Daoy (cell line): ENCODE measurements at places on chromosomes 12 and 14. TPM values are rescaled to one million over a fixed set of nuclear protein-coding genes. Genes with fewer than 3 reads are reported as not detected.

GRCh38 chr14:38098074-38098836 lies 109.4 kb upstream of the SSTR1 start:
- no peak for DNase-seq

- peak; percentile 46 for DNase-seq
Measured at GRCh38 chr14:55399852-55400251, 11.8 kb downstream of the ATG14 start.

DNA sequence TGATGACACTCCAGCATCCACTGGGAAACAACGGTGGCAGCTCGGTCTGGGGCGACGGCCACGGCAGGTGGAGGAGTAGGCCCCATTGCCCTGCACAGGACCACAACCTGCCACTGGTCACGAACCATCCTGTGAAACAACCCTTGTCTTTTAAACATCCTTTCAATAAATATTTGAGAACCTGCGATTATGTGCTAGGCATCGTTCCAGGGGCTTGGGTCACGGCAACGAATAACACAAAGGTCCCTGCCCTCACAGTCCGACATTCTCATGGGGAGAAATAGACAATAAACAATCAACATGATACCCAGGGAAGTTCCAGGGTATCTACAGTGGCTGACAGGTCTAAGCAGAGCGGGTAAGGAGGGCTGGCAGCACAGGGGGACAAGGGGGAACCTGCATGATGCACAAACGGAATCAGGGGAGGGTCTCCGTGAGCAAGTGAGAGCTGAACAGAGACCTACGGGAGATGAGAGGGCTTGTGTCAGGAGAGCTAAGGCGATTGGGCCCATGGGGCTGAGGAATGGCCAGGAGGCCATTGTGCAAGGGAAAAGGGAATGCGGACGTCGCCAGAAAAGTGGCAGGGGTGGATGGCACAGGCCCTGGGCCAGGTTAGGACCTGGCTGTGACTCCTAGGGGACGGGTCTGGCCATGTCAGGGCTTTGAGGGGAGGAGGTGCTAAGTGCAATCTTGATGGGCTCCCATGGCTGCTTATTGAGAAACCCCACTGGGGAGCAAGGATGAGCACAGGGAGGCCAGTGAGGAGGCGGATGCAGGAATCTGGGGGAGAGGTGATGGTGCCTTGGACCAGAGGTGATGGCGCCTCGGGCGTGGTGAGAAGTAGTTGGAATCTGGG lies 9.7 kb downstream of the SCARB1 start:
- DNase-seq, result no peak

- DNase-seq, result no peak
Measured at GRCh38 chr12:29066011-29066588, 83.0 kb upstream of the FAR2 start.

GRCh38 chr12:74293689-74294131 lies 243.9 kb upstream of the ATXN7L3B start:
- peak; percentile 66 for DNase-seq

GRCh38 chr14:98170575-98170974 lies 1101.4 kb downstream of the BCL11B start:
- DNase-seq, result no peak

- DNase-seq, result peak; percentile 22
Measured at GRCh38 chr14:78758333-78758732, 588.2 kb downstream of the NRXN3 start.

Gene DNAJC22
- total RNA-seq, result 2.4 and 2.7 TPM in 2 replicates

Gene KRT7
- 5.5 and 12.2 TPM in 2 replicates for total RNA-seq

Gene KRT3
- total RNA-seq, result not detected in 2 replicates
